Stimulated activated CD8-positive, alpha-beta memory T cell treated with anti-CD3 and anti-CD28 coated beads, Interleukin-2, amount 100 ng/mL, for 48 hours (primary cell): ENCODE measurements at places on chromosomes 1 and 21.
A peak's percentile ranks its signal among the peaks of the same experiment; 100 is the strongest.

GRCh38 chr1:196808529-196809235 is 10.8 kb upstream of the CFHR1 start:
- DNase-seq: no peak

DNA sequence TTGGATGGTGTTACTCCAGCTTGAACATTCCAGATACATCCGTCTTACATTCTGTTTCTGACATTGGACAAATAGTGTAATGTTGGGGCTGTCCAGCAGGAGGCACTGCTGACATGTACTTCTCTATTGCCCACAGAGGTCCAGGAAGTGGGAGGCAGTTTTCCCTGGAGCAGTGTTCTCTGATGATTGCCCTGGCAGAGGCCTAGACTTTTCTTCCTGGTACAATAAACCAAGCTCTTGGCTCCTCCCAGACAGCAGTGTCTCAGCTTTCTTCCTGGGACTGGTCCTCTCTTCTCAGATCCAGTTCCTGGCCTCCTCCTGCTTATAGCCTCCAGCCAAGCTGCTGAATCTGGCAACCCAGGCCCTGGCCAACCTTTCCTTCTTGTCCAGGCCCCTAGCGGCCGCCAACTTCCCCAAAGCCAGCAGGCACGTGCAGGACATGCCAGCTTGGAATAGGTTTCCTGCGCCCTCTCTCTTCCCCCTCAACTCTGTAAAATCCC is 14.9 kb upstream of the IFNLR1 start:
- peak; percentile 54 for DNase-seq

DNA sequence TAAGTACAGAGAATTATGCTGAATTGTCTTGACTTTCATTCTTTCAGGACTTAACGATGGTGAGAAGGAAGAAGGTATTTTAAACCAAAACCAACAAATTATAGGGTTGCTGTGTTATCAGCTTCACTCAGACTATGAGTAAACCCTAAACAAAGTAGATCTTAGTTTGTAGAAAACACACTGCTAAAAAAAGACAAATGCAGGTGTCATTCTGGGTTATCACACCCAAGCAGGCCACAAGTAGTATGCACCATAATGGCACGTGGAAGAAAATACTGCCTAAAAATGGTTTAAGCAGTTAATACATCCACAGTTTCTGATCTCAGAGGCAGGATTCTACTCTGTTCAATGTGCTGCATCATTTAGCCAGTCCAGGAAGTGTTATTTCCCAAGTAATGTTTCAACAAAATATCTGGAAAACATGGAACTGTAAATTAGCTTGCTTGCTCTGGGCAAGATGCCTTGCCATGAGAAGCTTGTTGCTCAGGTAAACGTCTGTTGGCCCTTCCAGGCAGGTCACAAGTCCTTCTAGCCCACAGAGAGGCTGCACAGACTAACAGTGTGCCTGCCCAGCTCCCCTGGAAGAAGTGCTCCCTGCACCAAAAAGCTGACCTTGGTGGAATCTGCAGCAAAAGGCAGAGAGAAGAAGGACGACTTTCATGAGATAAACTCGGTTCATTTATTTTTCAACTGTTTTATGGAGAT is 4.1 kb downstream of the DIPK1A start:
- no peak for DNase-seq

DNA sequence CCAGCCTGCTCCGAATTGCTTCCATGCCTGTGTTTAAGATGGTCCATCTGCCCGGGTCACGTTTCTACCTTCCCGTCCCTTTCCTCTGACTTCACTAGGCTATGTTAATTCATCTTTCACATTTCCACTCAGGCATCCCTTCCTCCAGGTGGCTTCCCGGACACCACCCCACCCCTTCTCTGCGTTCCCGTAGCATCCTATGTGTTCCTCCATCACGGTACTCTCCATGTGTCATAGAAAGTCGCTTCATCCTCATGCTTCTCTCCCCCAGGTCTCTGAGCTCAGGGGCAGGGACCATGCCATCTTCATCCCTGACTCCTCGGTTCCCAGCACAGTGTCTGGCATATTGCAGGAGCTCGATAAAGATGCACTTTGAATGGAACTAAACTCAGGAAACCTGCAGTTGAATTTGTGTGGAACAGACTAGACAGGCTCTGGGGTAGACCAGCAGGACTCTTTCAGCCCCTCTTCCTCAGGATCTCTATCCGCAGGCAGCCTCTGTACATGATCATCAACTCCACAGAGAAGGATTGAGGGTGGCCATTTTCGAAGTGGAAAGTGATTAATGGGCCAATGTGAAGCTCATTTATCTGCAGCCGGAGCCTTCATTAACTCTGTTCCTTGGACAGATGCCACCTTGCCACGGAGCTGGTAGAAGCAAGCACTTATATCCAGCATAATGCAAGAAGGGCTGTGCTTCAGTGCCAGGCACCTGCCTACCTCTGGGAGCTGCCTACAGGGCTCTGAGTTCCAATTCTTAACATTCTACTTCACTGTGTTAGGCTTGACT is 9.1 kb downstream of the C1orf226 start:
- no peak for DNase-seq

DNA sequence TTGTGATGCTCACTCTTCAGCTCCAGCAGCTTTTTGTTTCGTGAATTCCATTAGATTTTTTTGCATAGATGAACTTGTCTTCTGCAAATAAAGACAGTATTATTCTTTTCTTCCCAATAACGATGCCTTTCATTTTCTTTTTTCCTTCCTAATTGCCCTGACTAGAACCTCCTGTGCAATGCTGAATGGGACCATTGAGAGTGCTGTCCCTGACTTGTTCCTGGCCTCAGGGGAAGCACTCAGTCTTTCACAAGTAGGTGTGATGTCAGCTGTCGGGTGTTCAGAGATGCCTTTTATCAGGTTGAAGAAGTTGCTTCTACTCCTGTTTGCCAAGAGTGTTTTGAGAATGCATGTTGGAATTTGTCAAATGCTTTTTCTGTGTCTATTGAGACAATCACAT is 64.3 kb upstream of the ADARB1 start:
- DNase-seq: no peak

DNA sequence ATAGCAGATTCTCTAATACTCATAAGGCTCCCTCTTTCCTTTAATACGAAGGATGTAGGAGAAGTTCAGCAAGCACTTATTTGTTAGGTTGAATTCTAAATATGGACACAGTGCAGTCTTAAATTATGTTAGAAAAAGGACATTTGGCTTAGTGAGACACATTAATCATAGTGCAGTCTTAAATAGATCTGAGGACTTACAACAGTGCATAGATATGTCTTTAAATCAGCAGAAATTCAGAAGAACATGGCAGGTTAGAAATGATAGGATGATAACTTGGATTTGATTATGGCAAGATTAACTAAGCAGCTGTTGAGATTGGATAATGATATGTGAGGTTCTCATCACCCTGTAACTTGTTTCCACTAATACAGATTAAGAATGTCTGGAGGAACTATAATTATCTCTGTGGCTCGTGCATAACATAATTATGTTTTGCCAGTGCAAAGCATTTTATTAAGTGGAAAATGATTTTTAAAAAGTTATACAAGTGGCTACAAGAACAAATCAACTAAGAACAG is 485.9 kb downstream of the USP25 start:
- no peak for DNase-seq

GRCh38 chr1:230091473-230092231 is 24.6 kb downstream of the GALNT2 start:
- DNase-seq: no peak

DNA sequence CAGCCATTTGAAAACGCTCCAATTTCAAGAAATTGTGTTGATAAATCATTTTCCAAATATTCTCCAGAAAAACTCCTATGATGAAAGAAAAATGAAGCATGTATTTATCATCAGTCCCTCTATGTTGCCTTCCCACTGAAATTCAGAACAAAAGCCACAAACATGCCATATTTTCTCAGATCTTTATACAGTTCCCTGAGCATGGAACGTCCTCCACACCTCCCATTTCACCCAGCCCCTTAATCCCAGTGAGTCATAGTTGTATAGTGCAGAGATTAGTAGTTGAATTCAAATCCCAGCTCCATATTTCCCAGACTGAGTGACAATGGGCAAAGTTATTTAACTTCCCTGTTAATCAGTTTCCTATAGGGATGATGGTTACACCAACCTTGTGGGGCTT is 20.6 kb upstream of the NPL start:
- DNase-seq: no peak

GRCh38 chr1:2400950-2401649 is 9.5 kb downstream of the RER1 start:
- DNase-seq: no peak

- DNase-seq: no peak
Measured at GRCh38 chr1:52707927-52708655, 9.9 kb upstream of the COA7 start.

DNA sequence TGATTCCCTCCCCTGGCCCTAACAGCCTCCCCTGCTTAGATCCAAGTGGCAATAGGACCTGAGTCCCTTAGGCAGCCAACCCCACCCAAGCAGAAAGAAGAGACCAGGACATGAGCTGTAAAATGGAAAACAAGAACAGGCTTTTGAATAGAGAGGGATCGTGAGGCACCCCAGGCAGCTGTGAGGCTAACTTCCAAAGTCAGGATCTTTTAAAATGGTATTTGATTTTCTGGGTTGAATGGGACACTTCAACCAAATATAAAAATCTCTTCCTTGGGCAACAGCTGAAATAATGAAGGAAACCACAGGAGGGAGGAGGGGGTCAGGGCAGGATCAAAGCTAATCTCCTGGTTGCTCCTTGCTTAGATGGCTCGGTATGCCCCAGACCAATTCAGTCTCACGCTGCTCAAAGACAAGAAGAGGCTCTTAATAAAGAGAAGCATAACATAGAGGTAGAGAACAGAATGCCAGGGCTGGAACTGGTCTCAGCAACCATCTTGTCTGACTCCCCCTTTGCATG is 28.6 kb upstream of the AVPR1B start:
- no peak for DNase-seq

DNA sequence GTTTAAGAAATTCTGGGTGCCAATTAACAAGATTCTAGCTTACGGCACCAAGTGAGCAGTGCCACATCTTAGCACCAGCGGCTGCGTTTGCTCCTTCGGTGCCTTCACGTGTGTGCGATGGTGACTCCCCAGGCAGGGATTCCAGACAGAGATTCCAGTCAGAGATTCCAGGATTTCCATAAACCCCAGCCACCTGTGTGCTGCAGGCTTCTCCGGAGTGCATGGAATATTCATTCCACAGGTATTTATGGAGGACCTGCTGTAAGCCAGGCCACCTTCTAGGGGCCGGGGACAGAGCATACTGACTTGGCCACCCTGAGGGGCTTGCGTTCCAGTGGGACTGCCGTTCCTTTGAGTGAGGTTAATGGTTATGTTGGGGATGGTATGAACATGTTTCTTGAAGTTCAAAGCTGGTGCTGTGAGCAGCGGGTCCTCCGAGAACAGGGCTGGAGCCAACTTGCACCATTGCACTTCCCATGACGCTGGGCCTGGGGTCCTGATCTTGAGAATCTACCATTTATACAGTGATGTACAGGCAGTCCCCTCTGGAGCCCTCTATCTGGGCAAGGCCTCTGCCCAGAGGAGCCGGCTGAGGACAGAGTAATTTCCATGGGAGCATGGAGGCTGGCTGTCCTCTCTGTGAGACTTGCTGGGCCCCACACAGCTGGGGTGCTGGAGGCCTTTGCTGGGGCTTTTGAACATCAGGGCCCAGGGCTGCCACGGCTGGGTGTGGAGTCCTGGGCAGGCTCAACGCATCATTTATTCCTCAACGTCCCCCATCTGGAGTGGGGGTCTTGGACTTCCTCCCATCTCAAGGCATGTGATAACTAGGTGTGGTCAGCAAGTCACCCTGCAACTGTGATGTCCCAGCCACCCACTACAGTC is 58.8 kb upstream of the AJAP1 start:
- DNase-seq: no peak

DNA sequence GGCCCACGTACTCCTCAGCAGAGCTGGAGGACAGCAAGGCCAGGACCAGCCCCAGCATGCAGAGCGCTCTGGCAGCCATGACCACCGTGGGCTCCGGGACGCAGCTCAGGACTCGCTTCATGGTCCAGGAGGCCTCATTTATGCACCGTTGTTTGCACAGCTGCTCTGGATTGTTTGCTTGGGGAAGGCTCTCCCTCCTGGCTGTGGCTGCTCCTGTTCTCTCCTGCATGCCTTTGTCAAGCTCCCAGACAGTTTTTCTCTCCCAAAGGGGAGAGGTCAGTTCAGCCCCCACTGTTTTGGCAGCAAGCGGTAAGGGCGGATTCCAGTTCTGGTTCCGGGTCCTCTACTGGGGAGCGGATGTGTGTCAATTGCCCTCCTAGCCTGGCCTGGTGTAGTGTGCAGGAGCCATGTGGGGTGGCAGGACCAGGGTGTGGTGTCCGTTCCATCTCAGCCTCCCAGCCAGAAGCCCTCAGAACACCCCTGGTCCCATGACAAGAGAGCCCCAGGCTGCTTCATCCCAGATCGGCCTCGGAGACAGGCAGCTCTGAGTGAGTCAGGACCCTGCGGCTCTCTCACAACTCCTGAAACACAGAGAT is at the start of gene TFF3:
TSS of gene TFF3 (minus strand) at position 114 of the 596 bp plus-strand sequence. CDS start at position 79, 35 bp downstream.
- no peak for DNase-seq

DNA sequence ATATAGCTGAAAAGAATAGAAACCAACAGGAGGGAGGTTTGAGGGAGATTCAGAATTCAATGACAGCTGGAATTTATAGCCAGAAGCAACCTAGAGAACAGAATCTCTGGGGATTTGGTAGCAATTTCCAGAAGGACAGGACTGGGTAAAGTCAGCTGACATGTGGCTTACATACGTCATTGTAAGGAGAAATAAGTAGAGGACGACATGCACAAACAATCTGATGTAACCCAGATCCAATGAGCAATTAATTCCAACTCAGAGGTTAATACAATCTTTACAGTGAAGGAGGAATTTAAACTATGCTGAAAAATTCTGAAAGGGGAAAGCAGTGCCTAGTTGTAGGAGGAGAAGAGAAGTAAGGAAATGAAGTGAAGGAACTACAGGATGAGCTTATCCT is 383.9 kb downstream of the PTBP2 start:
- DNase-seq: no peak

GRCh38 chr21:46191686-46192575 is 7.7 kb upstream of the SPATC1L start:
- no peak for DNase-seq

- DNase-seq: no peak
Measured at GRCh38 chr1:202122639-202123335, at the start of gene GPR37L1. GPR37L1 (plus strand) TSS chr1:202122917; CDS start chr1:202122964, 47 bp downstream.

DNA sequence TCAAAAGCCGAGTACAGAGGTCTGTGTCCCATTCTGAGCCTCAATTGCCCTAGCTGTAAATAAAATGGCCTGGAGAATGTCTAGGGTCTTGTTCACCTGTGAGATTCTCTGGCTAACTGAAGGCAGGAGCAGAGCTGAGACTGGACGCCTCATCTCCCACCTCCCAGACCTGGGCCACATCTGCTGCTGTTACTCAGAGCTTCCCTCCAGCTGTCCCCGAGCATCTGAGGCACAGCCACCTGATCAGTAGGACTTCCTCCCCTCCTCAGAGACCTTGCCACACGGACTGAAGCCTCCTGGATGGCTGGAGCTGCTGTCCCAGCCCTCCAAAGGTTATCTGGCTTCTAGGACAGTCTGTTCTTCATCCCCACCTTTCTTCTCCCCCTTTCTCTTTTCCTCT is 62.4 kb downstream of the TMEM53 start:
- DNase-seq: no peak

GRCh38 chr1:6170742-6171201 is 9.3 kb downstream of the CHD5 start:
- DNase-seq: no peak

GRCh38 chr1:3237994-3238702 is 169.1 kb downstream of the PRDM16 start:
- no peak for DNase-seq

- no peak for DNase-seq
Measured at GRCh38 chr1:64875606-64876005, 90.7 kb downstream of the JAK1 start.
